ENCODE measurements at places on chromosomes 12 and 14. TPM values are rescaled to one million over a fixed set of nuclear protein-coding genes. Genes with fewer than 3 reads are reported as not detected.

- ATAC-seq, result no peak
Observed at GRCh38 chr14:34218881-34219280, 243.2 kb downstream of the SPTSSA start.

GRCh38 chr14:24422261-24422660 lies 7.2 kb downstream of the CBLN3 start:
- ATAC-seq, result no peak

TRIP11 gene
- total RNA-seq, result 31.0 TPM

KLHDC1 gene
- 1.5 TPM for total RNA-seq

CRIP1 gene
- total RNA-seq, result 42.6 TPM
